SW 1271 (cell line): ENCODE measurements at places on chromosomes 6 and 20.

- peak; percentile 78 for DNase-seq
Observed at GRCh38 chr20:19688031-19688806, 69.8 kb upstream of the RIN2 start.

DNA sequence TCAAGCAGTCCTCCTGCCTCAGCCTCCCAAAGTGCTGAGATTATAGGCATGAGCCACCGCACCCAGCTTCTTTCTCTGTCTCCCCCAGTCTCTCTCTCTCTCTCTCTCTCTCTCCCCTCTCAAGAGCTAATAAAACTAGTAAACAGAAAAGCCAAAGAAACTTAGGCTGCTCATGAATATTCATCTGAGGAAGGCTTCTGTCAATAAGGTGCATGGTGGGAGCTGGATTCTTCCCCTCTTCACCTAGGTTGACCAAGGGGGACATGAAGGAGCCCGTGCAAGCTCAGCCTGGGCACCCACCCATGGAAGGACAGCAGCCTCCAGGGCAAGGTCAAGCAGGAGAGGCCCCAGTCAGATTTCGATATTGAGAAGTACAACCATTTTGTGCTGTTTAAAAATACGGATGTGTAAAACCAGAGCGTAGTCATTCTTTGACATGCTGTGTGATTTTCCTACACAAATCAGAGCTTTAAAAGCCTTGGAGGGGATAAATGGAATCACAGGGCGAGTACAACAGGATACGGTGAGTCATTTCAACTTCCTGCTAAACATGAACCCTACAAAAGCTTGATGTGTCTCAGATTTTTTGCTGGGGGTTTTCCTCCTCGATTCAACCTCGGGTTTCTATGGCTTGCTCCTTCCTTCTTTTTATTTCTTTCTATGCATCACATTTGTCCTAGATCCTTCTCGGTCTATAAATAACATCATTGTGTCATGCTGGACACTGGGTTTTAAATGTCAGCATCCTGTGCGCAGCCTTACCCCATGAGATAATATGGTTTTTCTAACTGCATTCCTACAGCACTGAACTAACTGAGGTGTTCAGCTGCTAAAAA lies 368.9 kb upstream of the JARID2 start:
- peak; percentile 78 for DNase-seq

DNA sequence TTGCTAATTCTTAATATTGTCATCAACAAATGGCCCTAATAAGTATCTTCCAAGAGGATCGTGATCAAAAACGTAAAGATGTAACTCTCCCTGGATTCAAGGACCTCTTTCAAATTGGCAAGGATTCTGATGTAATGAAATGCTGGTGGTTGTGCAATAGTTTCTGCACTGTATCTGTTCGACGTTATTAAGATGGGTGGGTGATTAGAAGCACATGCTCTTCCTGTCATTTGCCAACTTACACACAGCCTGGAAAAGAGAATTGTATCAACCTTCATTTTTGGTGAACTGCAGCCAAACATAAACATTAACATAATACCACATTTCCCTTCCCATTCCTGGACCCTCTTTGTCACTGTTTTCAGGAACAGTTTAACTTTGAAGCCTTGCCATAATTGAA lies 9.8 kb downstream of the FOXQ1 start:
- no peak for DNase-seq

- DNase-seq = peak; percentile 52
Observed at GRCh38 chr20:37534401-37535157, 6.9 kb upstream of the BLCAP start.

DNA sequence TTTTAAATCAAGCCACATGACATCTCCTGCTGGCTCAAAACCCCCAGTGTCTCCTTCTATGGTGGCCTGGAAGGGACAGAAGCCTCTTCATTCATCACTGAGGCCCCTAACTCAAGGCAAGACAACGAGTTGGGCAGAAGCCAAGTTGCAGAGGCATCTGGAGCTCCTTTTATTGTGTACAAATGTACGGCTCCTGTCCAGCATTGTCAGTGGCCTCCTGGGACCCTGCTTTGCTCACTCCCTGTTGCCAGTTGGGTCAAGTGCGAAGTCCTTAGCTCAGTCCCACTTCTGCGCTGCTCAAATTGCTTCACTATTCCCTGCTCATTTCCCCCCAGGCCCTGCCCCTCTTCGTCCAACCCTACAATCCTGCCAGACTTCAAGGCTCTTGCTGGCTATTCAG lies 181.2 kb upstream of the PMEPA1 start:
- DNase-seq = no peak

DNA sequence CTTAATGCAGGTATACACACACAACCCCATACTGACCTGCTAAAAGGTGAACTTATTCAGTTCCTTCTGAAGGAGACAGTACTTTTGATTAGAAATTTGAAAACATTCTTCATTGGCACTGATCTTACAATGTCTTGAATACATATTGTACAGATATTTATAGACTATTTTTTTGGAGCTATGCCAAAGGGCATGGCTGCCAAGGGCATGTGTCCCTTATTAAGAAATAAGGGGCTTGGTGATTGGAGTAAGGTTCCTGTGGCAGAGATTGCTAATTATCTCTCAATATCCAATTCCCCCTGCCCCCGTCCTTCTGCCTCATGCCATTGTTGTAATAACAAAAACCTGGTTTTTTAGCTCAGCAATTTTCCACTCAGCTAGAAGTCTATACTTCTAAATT lies 355.9 kb downstream of the FARS2 start:
- no peak for DNase-seq

DNA sequence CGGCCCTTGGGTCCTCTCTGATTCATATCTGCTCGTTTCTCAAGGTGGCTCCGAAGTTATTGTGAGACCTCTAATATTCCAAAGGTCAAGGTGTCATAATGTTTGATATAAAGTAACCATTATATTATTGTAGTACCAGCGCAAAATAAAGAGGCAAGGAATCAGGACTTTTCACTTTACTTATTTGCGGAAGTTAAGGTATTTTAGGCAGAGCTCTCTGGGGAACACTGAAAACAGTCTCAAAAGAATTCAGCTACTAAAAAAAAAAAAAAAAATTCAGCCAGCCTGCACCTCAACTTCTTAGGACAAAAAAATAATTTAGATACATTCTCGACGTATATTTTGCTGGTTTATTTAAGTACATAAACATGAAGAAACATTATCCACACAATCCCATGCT lies 2.4 kb downstream of the OSER1 start:
- DNase-seq = no peak

DNA sequence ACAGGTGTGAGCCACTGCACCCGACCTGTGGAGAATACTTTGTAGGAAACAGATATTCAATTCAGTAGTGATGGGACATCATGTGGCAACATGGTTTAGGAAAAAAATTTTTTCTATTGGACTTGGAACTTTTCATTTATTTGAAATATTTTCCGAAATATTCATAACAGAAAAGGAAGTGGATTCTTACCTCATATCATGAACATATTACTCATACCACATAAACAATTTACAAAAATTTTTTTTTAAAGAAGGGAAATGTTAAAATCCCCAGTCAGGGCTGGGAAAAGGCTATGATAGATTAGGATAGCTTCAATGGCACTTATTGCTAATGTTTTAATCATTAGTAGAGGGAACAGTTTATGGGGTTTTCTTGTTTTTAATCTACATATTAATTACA lies 6.8 kb upstream of the ALDH8A1 start:
- DNase-seq = no peak

GRCh38 chr6:133289733-133290306 lies 48.7 kb downstream of the EYA4 start:
- DNase-seq = no peak

DNA sequence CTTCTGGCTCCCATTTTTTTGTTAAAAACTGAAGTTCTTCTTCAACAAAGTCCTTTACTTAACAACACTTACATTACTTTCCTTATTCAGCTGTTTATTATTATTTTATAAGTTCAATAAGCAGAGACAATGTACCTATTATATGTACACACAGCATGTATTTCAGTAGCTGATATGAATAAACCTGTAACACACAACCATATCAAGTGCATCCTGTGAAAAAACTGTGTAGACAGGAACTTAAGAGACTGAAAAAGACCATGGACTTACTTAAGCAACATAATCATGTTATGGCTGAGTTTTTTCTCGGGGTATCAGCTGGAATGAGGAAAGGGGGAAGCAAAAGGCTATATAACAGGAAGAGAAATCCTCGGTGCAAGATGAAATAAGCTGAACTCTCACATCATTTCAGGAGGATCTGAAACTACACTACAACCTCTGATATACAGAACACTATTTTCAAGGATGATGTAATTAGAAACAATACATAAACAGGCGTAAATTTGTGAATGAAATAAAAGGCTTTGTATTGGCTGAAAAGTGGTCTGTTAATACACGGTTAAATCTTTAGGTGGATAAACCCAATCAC lies 70.9 kb downstream of the REV3L start:
- no peak for DNase-seq

DNA sequence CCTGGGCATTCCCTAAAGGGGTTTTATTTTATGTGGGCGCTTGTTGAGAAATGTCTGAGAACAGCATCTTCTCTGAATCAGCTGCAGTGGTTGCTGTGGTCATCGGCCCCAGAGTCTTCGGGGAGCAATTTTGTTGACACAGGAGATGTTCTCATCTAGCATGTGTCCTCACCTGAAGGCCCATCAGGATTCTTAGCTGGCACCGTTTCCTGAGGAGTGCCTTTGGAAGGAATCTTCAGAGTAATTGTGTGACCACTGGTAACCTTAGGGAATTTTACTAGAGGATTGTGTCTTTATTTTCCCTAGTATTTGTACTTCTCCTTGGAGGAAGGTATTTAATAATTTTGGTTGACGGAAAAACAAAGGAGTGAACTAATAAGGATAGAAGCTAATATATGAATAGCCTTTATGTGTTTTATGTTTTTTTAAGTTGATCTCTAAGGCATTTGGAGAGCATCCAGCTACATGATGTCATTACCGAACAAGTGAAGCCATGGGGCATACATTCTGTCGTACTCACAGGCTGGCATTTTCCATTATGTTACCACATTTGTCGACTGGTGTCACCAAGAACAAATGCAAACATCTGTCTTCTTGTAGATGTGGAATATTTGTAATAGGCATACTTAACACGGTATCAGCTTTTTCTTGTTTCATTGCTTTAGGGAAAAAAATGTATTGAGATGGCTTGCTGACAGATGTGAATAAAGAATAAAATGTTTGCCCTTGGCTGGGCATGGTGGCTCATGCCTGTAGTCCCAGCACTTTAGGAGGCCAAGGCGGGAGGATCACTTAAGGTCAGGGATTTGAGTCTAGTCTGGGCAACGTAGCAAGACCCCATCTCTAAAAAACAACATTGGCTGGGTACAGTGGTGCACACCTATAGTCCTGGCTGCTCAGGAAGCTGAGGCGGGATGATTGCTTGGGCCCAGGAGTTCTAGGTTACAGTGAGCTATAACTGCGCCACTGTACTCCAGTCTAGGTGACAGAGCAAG lies 41.9 kb downstream of the TULP4 start:
- no peak for DNase-seq

DNA sequence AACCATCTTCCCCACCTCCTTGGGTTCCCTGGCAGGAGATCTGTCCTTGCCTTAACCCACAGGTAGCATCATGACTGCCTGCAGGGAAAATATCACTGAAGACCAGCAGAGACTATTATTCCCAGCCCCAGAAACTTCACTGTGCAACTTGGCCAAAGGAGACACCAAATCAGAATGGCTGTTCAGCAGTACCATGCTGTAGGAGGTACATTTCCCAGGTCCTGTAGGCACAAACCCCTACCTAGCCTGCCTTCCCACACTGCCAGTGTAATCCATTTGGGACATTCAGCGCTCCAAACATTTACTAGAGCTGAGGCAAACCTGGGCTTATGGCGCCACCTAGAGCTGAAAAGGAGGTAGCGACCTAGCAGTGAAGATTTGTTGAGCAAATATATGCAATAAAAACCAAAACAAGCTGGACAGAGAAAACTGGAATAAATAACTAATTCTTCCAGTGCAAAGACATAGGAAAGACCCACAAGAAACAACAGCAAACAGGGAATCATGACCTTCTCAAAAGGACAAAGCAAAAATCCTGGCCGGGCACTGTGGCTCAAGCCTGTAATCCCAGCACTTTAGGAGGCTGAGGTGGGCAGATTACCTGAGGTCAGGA lies 60.3 kb downstream of the VTA1 start:
- peak; percentile 20 for DNase-seq

DNA sequence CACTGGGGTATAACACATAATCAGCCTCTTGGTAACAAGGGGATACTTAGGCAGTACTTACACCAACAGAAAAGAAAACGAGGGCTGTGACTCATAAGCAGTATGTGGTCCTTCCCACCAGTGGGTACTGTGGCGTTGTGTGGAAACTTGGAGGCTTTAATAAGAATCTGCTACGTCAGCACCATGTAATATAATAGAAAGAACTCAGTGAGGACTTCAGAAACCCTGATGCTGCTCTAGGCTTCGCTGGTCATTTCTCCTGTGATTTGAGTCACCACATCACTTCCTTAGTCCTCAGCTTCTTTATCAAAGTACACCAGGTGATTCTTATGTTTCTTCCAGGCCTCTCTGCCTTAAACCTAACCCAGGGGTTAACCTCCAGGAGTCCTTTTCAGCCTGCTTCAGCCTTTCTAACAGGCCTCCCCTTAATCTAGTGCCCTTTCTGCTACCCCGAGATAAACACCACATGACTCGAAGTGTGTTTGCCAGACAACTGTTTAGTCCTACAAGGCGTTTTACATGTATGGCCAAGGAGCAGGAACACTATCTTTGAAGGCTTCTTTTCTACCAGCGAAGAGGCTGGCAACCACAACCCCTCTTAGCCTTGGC lies 68.5 kb downstream of the FYN start:
- DNase-seq = no peak

GRCh38 chr6:54958446-54958845 lies 111.9 kb downstream of the FAM83B start:
- DNase-seq = no peak

GRCh38 chr20:23410916-23411695 lies 10.2 kb downstream of the NAPB start:
- DNase-seq = no peak

DNA sequence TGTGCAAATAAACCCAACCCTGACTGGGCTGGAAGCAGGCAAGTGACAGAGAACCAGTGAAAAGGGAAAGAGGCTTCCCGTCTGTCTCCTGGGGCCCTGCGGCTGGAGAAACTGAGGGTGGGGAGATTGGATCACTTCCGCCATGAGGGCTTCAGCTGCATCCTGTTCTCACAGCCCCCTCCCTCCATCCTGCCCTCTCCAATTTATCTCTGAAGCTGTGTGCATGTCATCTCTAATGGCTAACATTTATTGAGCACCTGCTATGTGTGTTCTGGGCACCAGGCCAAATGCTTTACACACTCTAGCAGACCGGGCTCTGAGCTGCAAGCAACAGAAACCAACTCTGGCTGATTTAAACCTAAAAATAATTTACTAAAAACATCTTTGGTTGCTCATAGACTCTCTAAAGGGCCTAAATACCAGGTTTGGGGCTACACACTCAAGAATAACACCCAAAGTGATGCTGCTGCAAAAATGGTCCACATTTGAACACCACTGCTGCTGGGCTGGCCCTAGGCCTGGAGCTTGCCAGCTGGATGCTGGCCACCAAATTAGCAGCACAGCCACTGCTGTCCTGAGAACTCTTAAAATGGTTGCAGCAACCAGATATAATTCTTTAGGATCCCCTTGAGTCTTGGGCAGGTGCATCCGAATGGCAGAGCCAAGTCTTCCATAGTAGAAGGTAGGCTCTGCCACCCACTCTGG lies 123.6 kb upstream of the LRFN2 start:
- DNase-seq = no peak

GRCh38 chr6:56232436-56232835 lies 14.9 kb downstream of the COL21A1 start:
- DNase-seq = no peak
